Uterus (tissue), 4 donors: ENCODE measurements at places on chromosomes 3 and 15. TPM values are rescaled to one million over a fixed set of nuclear protein-coding genes. Genes with fewer than 3 reads are reported as not detected.
A peak's percentile ranks its signal among the peaks of the same experiment; 100 is the strongest.

The CLSTN2 gene
- total RNA-seq = 14.4 TPM

The STARD9 gene
- total RNA-seq = 25.3 TPM

The RNU5B-1 gene
- total RNA-seq = not detected

The OIP5 gene
- not detected for total RNA-seq

The PAQR9 gene
- total RNA-seq = 0.14 TPM

The ALPK3 gene
- 1.0 TPM for total RNA-seq

The WDR49 gene
- 23.1 TPM for total RNA-seq

The ALDH1A2 gene
- total RNA-seq = 96.8 TPM

The EBLN2 gene
- 20.5 TPM for total RNA-seq

The MORC1 gene
- not detected for total RNA-seq

The PPARG gene
- 5.1 TPM for total RNA-seq

The CAPN3 gene
- total RNA-seq = 5.9 TPM

DNA sequence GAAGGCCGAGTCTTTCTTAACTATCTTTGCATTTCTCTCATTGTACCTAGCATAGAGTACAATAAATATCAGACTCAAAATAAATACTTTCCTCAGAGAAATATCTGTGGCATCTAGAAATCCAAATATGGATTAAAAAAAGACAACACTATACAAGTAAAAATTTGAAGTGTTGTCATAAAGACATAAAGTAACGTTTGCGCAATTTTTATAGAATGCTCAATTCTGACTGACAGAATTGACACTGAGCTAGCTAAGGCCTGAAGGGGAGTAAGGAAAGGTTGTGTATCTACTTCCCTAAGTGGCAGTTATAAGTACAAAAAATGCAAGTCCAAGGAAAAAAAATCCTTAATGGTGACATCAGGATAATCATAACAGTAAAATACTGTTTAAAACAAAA, 1.1 kb downstream of the SEC11A start:
- DNase-seq = no peak

DNA sequence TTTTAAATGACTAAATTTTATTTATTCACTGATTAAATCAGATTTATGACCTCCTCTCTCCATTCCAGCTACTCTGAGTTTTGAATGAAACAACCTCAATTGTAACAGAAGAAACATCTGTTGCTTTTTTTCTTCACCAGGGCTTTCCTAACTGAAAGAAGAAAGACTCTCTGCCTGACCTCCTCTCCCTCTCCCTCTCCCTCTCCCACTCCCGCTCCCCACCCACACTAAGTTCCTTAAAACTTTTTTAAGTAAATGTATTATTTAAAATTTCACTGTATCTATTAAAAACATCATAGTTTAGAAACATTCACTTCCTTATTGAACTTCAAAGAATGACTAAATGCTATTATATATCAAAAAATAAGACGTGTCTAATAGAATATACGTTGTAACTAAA, 122.0 kb downstream of the TFDP2 start:
- no peak for DNase-seq

DNA sequence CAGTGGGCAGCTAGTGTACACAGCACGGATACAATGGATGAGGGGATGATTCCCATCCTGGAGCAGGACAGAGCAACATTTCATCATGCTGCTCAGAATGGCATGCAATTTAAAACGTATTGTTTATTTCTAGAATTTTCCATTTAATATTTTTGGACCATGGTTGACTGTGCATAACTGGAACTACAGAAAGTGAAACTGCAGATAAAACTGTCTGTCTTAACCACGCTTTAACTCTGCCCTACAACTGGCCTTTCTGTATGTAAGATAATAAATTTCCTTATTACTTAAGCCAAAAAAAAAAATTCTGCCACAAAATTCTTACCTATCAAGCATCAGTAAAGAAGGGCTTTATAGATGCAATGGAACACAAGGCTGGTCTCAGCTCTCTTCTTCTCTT, 33.4 kb downstream of the AP3S2 start:
- DNase-seq = no peak

- DNase-seq = no peak
These were observed 17.4 kb downstream of the GRIP2 start for GRCh38 chr3:14522768-14523167.

GRCh38 chr3:126308394-126309125, 48.6 kb downstream of the KLF15 start:
- no peak for DNase-seq

DNA sequence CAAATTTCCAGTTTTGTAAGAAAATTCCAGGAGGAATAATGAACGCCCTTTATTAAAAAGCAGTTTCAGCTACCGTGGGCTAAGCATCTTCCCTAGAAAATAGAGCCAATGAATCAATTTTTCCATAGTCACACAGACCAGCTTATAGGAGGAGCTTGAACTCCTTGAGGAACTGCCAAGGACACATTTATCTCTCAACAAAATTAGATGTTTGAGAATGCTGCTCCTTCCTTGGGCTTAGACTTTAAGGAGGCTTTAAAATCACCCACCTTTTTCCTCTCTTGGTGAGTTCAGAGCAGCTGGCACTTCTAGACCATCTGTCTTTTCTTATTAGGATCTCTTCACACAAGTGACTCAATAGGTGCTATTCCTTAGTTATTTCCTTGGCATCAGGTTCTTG, 588.0 kb downstream of the SQOR start:
- DNase-seq = no peak

DNA sequence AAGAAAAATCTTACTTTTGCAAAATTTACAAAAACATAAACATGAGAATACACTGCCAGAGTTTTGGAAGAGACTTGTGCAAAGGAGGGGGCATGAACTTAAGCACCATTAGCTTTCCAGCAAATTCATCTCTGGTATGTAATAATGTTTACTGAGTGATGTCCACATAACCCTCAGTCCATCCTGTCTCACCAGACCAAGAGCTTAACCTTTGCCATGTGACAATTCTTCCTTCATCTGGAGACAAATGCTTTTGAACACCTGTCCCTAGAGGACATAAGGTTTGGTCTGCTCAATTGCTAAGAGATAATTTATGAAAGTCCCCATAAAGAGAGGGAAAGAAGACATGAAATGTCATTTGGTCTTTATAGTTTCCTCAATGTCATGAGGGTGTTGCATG, 412.3 kb downstream of the ERC2 start:
- DNase-seq = no peak

DNA sequence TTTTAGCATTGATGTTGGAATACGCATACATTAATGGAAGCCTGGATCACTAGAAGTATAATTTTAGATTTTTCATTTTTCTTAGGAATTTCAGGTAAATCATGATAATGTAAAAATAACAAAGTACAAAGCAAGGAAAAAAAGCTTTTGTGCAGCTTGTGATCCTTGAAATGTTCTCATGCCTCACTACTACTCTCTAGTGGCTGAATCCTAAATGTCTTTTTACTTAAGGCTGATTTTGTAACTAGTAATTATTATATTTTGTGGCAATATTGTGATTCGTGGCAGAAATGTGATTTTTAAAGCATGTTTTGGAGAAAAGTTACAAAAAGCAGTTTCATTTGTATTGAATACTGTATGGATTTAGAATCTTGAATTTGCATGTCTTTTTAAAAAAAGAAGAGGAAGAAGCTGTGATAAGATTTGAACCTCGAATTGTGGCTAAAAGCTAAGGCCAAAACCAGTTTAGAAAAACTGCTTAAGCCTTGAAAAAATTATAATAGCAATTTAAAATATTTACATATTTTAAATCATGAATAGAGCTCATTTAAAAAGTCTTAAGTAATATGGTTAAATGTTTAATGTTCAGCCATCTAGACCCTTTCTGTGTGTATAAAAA, 39.0 kb downstream of the U2SURP start:
- DNase-seq = no peak

GRCh38 chr3:82475306-82475705, 713.9 kb upstream of the GBE1 start:
- DNase-seq = no peak

GRCh38 chr15:86316726-86317383, 237.2 kb downstream of the AGBL1 start:
- no peak for DNase-seq

- no peak for DNase-seq
These were observed 27.0 kb downstream of the NSMCE3 start for GRCh38 chr15:29242456-29243242.

- DNase-seq = peak; percentile 20
These were observed 576.2 kb upstream of the KCNMB2 start for GRCh38 chr3:177960014-177960413.

- DNase-seq = no peak
These were observed 81.2 kb upstream of the GOLGA8J start for GRCh38 chr15:30001602-30002001.

DNA sequence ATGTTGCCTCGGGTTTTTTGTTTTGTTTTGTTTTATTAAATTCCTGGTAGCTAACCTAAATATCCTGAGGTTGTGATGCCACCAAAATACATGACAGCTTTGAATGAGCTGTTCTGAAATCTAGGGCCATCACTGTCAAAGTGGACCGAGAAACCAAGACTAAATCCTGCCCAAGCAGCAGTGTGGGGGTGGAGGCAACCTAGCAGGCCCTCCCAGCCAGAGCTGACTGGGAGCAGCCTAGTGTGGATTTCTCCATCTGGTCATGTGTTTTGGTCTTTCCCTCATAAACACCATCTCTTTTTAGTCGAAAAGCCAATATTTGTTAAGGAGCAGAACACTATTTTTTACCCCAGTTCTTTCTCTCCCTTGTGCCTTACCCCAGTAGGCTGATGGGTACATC, 52.2 kb downstream of the LARS2 start:
- no peak for DNase-seq

DNA sequence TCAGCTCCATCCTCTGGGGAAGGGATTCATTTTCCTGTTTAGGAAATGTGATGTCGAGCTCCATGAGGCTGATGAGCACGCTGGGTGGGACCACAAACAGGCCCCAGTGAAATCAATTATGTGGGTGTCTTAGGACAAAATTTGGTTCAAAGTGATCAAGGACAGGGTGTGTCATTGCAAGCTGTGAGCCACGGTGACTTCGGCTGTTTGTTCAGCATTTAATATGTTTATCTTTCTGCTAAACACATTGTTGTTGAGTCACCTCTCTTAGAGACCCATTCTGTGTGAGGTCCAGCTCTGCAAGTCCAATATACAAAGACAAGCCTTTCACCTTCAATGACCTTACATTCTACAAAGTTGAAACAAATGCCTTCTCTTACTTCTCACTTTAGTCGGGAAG, 41.3 kb downstream of the SSR3 start:
- no peak for DNase-seq

DNA sequence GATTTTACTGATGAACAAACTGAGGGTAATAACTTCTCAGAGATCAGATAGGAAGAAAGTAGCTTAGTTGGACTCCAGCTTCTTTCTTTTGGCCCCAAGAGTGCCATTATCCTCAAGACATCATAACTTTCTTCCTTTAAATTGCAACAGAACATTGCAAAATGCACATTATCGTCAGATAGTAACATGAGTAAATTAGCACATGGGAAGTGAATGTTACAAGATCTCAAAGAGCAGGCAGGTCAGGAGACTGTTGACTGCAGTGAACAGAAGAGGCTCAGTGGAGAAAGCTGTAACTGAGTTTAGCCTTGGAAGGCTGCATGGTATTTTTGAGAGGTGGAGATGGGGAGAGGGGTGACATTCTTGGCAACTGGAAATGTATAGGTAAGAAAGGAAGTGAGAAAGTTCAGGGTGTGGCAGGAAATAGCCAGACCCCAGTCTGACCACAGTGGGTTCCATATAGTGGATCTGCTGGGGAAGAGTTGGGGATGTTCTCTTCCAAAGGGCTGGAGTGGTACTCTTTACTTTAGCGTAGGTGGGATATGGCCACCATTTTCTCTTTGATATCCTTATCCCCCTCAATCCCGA, 307.7 kb downstream of the RPLP1 start:
- no peak for DNase-seq

- DNase-seq = no peak
These were observed 222.0 kb downstream of the STT3B start for GRCh38 chr3:31754575-31755278.

DNA sequence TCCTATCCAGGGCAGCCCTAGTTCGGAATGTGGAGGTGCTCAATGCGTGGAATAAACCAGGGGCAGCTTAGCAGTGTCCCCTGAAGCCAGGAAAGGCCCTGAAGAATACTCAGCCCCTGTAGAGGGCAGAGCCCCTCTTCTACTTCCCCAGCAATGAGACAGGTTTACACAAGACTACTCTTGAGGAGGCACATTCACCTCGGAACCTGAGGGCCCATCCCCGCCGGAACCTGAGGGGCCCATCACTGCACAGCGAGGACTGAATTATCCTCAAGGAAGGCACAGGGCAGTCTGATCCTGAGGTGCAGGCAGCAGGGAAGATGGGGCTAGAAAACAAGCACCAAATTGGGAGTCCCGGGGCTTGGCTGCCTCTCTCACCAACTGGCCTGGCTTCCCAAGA, 22.2 kb downstream of the CCDC13 start:
- DNase-seq = no peak

DNA sequence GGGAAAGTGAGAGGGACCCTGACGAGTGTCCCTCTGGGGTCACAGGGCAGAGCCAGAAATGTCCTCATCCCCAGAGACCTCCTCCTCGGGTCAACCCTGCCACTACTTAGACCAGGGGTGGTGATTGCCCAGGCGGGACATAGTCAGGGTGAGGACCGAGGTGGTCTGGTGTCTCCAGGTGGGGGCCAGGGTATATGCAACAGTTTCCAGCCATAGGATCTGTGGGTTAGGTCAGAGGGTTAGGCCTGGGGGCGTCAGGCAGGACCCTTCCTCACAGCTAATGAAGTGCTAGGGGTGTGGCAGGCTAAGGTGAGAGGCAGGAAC, 22.3 kb upstream of the FBLN2 start:
- no peak for DNase-seq

GRCh38 chr15:26525096-26525495, 247.8 kb downstream of the GABRB3 start:
- no peak for DNase-seq

DNA sequence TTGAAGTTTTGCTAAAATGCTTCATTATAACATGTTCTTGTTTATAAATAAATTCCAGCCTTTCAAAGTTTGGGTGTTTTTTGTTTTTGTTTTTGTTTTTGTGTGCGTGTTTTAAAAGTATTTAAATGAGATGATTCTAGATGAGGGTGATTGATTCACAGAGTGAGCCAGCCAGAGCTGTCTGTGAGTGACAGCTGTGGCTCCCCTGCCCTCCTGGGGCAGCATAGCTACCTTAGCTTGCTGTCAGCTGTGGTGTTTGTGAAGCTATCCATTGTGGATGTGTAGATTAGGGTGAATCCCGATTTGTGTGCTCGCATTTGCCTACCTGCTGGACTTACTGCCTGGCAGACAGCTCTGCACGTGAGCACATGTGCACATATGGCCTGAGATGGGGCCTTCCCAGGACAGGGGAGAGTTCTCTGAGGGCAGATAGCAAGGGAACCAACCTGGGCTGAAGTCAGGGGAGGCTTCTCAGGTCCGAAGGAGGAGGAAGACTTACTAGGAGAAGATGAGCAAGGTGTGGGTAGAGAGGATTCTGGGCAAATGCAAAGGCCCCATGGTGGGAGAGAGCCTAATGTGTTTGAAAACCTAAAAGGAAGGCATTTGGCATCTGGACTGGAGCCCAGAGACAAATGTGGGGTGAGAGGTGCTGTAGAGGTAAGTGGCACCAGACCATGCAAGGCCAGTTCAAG, 124.2 kb downstream of the EEFSEC start:
- DNase-seq = no peak

- no peak for DNase-seq
These were observed 60.3 kb upstream of the CCNL1 start for GRCh38 chr3:157220211-157220610.

- no peak for DNase-seq
These were observed 216.4 kb downstream of the TLE3 start for GRCh38 chr15:69881302-69881670.
